GM04503 (cell line): ENCODE measurements at places on chromosomes 7 and 10.

GRCh38 chr10:55158633-55159032 is 357.6 kb upstream of the PCDH15 start:
- no peak for DNase-seq

GRCh38 chr10:102621443-102622325 is 22.6 kb upstream of the TRIM8 start:
- DNase-seq = no peak

- DNase-seq = no peak
Measured at GRCh38 chr7:1540776-1541271, 10.3 kb downstream of the MAFK start.

DNA sequence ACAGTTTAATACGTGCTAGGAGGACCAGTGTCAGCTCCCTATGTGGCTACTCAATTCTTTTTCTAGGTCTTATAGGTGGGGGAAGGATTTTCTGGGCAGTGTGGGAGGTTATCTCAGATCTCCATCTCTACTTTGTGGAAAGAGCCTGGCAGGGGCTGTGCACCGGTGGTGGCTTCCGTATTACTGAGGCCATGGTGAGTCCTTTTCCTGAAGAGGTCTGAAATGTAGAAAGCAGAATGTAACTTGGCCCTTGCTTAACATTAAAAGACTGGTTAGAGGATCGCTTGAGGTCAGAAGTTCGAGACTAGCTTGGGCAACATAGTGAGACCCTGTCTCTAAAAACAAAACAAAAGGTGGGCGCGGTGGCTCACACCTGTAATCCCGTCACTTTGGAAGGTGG is 2.7 kb upstream of the TPST1 start:
- DNase-seq = no peak

GRCh38 chr10:70981171-70981836 is 92.9 kb upstream of the PCBD1 start:
- DNase-seq = no peak

GRCh38 chr10:33781606-33782395 is 447.3 kb upstream of the NRP1 start:
- no peak for DNase-seq

DNA sequence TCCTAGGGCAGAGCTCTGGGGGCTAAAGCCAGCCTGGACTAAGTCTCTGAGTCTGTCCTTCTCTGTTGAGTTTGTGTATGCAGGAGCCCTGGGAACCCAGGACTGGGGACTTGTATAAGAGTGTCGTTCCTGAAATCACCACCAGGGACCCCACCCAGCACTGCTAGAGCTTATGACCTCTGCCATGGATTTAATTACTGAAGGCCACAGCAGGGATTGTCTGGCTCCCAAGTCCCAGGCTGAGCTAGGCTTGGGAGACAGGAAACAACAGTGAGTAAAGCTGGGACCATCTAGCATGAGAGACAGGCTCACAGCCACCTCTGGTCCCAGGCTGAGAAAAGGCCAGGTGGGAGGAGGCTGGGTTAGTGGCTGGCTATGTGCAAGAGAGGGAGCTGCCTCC is 1.4 kb upstream of the TSPAN15 start:
- no peak for DNase-seq

DNA sequence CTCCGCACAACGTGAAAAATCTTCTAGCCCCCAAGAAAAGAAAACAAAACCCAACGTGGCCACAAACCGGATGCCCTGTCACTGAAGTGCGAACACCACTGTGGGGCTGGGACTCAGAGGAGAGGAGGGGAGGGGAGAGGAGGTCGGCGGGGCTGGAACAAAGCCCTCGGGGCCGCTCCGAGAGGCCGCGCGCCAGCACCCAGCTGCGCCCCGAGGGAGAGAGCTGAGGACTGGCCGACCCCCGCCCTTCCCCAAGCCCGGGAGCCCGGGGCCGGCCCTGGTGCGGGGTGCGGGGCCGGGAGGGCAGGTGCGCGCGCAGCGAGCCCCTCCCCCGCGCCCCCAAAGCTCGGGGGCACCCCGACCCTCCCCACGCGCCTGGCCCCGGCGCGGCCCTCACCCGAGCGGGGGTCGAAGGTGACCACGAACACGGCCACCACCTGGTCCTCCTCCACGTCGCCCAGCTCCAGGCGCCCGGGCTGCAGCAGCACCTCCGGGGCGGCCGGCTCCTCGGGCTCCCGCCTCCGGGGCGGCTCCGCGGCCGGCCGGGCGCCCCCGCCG is 398 bp downstream of the DENND11 start:
- no peak for DNase-seq

- DNase-seq = peak; percentile 34
Measured at GRCh38 chr7:46352004-46352954, 431.2 kb upstream of the IGFBP3 start.

DNA sequence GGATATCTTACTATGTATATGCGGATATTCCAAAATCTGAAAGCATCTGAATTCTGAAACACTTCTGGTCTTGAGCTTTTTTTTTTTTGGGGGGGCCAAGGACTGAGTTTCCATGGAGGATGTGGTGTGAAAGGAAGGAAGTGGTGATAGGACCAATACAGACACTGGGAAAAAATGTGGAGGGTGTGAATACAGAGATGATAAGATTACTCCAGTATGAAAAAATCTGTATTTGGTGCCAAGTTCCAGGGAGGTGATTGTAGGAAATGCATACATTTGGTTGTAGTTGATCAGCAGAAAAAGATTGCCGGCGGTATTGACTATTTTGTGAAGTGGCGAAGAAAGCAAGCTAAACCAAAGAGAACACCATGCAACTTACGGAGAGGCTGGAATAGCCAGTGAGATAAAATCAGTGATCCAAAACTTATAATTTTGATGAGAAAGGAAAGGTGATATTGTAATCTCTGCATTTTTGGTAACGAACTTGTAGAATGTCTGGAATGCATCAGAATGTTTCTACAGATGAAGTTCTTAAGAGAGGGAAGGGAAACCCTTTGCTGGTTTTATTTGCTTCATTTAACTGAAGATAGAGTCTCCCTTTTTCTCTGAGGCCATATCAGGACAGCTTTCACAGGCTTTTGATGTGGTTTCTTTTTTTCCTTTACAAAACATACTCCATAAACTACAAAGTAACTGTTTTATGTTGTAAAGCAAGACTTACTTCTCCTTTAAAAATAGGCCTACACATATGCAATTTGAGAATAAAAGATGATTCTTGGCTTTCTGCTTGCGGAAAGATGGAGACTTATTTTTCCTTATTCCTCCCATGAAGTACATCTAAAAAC is 6.0 kb downstream of the WDR37 start:
- peak; percentile 12 for DNase-seq
